Hematopoietic multipotent progenitor cell treated with erythropoietin and hydrocortisone succinate and interleukin-3 and kit ligand, for 6 days (in vitro differentiated cells): ENCODE measurements at places on chromosomes 1 and 21.

DNA sequence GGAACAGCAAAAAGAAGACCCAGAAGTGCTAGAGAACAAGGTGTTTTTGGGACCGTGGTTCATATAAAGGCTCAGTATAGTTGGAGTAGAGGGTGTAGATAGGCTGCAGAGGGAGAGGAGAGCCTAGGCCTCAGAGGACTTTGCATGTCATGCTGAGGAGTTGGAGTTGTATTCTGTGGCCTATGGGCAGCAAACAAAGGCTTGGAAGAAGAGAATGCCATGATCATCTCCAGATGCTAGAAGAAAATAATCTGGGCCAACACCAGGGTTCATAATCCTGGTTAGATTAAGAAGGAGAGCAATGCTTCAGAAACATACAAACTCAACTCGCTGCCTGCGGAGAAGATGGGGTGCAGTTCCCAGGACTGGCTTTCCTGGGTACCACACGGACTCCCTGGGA lies 262.8 kb upstream of the USP24 start:
- DNase-seq, result no peak

GRCh38 chr21:33022828-33023573 lies 2.7 kb upstream of the OLIG2 start:
- DNase-seq, result no peak

DNA sequence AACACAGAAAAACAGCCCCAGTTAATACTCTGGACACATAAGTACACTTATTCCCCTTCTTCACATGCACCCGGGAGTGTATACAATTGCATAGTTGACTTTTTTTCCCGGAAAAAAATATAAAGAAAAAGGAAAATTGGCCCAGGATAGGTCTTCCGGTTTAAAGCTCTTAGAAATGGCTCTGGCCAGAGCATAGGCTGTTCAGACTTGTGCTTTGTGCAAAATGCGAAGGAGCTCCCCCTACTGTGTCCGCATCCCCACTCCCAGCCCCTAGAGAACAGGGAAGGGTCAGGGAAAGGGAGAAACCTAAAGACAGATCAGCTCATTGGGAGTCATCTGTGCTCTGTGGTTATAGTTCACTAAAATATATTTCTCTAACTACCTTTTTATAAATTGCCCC lies 5.5 kb upstream of the MTMR11 start:
- DNase-seq, result no peak

GRCh38 chr1:35574655-35575415 lies 1.7 kb downstream of the TFAP2E start:
- no peak for DNase-seq

DNA sequence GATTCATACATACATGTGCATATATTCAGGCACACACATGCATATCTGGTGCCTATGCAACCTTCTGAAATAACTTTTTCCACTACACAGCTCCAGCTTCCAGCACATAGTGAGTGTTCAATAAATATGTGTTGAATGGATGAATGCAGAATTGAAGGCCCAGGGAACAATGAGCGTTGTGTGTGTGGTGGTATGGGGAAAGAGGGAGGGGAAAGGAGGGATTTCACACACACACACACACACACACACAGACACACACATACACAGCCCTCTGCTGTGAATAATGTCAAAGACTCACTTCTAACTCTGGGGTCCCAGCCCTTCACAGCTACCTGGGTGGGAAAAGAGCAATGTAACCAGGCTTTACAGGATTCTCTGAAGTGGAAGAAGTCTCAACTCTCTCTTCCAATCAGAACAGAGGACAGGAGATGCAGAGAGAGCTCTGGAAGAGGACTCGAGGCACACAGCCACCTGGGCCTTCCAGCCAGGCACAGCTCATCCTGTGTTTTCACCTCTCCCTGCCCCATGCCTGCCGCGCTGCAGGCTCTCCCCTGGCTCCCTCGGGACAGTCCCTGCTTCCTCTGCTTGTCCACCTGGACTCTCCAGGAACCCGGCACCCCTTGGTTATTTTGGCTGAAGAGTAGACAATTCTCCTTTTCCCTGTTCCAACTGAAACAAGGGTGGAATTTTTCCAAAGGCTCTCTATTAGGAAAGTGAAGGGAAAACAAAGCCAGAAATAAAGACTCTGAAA lies 5.4 kb upstream of the IGSF8 start:
- no peak for DNase-seq

- DNase-seq, result no peak
These were observed 68.3 kb upstream of the NR5A2 start for GRCh38 chr1:199959033-199959774.

DNA sequence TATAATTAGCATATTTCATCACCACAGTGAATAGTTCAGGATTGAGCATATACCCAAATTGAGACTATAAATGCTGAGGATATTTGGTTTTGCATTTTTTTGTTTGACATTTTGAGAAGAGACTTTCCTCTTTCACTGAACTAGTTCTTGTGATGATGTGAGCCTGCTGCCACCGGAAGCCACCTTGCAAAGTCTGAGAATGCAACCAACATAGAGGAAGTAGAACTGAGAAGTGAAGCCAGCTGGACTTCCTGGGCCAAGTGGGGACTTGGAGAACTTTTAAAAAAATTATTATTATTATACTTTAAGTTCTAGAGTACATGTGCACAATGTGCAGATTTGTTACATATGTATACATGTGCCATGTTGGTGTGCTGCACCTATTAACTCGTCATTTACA lies 102.3 kb downstream of the RPE65 start:
- peak; percentile 29 for DNase-seq

- no peak for DNase-seq
These were observed 2.1 kb downstream of the TLCD4 start for GRCh38 chr1:95119273-95119672.

- no peak for DNase-seq
These were observed 232.1 kb downstream of the LMO4 start for GRCh38 chr1:87560601-87561360.

GRCh38 chr1:42973286-42973685 lies 14.6 kb upstream of the SLC2A1 start:
- DNase-seq, result no peak

- no peak for DNase-seq
These were observed 1.5 kb upstream of the RAP1A start for GRCh38 chr1:111618081-111618480.

- DNase-seq, result peak; percentile 27
These were observed 20.6 kb downstream of the NPR1 start for GRCh38 chr1:153698923-153699714.

GRCh38 chr1:2538872-2539271 lies 8.8 kb upstream of the HES5 start:
- no peak for DNase-seq

DNA sequence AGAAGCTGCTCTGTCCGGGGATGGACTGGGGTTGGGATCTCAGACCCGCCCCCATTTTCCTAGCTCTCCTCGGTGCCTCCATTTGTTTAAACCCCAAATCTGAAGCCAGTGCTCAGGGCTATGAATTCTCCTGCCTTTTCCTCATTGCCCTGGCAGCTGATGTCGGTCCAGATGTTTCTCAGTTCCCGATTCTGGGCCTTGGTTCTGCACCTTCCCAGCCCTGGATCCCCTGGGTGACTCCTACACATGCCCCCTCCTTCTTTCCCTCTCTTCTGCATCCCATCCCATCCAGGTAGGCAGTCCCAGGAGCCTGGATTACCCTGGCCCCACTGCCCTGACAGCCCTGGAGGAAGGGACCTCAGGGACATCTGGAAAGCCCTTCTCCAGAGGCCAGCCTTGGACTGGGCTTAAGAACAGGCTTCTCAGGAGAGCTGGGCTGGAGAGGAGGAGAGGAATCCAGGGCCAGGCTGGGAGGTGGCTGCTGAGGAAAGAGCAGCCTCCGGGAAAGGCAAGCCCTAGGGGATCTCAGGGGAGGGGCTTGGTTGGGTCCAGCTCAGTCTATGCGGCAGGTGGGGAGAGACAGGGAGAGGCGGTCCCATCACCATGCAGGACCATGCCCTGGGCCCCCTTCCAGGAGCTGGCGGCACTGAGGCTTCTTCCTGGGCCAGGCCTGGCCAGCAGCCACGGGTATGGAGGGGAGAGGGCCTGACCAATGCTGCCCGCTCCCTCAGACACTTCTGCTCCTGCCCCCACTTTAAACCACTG lies 6.8 kb upstream of the EPS8L3 start:
- no peak for DNase-seq

- DNase-seq, result no peak
These were observed 22.1 kb upstream of the KCNA10 start for GRCh38 chr1:110540891-110541685.

DNA sequence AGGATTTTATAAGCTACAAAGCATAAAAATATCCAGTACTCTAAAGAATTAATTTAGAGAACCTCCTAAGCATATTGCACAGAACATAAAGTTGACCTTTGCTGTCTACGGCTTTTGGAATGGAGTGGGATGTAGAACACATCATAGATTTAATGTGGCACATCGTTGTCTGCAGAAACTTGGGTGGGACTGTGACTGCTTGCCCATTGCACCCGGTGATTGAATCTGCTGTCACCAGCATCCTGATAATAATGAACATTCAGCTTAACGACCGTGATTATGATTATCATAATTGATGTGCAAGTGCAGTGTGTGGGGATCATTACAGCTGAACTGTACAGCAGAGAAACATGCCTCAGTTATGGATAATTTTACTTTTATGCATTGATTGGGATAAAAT lies 181.9 kb downstream of the SPATA17 start:
- no peak for DNase-seq

DNA sequence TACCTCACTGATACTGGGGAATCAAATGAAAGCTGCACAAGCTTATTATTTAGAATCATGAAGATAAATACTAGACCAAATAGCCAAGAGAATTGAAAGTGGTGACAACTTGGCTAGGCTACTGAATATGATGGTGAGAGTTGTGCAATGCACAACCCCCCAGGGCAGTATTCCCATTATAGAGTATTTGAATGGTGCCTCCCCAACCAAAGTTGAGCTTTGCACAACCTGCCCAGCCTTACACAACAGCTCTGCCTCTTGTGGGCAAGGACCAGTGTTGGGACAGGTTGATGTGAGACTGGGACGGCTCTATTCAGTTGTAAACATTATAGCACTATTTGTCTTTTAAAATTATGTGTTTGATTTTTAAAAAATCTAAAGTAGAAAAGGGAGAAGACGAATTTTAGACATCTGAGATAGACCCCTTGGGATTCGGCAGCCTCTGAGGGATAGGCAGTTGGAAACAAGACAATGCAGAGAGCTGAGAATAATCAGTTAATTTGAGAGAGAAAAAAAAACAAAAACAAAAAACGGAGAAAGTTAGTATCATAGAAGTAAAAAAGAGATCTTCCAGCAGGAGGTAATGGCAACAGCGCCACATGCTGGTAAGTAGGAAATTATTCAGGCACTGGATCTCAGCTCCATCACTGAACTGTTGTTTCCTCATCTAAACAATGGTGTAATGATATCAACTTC lies 91.0 kb upstream of the KCNA3 start:
- DNase-seq, result peak; percentile 73

DNA sequence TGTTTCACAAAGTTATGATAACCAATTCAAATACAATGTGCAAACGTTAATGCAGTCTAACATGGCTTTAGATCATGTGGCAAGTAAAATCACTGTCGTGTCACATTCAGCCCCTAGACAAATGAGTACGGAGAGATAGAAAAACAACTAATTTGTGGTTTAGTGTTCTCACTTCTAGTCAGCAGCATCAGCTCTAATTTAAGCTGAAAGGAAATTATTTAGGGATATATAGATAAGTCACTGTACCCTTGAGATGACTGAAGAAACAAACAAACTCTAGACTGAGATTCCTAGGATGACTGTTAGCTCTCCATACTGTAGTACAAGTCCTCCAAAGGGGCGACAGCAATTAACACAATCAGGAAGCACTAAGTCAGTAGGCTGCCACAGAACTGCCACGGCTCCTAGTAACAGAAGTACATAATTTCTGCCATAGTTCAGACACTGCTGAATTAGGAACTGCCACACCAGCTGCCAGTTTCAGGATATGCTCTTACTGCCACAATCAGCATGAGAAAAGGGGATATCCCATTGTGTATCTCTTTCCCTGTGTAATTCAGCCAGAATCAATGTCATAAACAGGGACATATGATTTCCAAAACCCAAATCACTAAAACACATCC lies 150.4 kb upstream of the NEGR1 start:
- no peak for DNase-seq

DNA sequence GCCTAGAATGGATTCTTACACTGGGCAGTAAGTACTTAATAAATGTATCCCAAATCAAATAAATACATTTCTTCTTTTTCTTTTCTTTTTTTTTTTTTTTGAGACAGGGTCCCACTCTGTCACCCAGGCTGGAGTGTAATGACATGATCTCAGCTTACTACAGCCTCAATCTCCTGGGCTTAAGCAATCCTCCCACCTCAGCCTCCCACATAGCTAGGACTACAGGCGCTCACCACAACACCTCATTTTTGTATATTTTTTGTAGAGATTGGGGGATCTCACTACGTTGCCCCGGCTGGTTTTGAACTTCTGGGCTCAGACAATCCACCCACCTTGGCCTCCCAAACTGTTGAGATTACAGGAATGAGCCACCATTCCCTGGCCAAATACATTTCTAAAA lies 63.7 kb upstream of the LGALS8 start:
- DNase-seq, result no peak

GRCh38 chr1:221165839-221166500 lies 286.7 kb downstream of the HLX start:
- DNase-seq, result no peak

- DNase-seq, result no peak
These were observed 41.7 kb downstream of the COQ8A start for GRCh38 chr1:226981838-226982237.
